ENCODE measurements at places on chromosomes 6 and 20. TPM values are rescaled to one million over a fixed set of nuclear protein-coding genes. Genes with fewer than 3 reads are reported as not detected.

DNA sequence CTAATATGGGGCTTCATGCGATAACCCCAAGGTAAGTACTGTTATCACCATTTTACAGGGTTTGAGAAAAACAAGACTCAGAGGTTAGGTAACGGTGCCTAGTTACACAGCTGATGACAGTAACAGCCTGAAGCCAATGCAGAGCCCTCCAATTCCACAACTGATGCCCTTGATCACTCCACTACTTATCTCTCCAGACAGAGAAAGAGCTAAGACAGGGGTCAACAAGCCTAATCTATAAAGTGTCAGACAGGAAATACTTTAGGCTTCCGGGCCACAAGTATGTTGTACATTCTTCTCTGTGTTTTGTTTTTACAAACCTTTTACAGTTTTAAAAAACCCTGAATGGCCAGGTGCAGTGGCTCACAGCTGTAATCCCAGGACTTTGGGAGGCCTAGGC is 50.9 kb downstream of the MAP7 start:
- DNase-seq = no peak

DNA sequence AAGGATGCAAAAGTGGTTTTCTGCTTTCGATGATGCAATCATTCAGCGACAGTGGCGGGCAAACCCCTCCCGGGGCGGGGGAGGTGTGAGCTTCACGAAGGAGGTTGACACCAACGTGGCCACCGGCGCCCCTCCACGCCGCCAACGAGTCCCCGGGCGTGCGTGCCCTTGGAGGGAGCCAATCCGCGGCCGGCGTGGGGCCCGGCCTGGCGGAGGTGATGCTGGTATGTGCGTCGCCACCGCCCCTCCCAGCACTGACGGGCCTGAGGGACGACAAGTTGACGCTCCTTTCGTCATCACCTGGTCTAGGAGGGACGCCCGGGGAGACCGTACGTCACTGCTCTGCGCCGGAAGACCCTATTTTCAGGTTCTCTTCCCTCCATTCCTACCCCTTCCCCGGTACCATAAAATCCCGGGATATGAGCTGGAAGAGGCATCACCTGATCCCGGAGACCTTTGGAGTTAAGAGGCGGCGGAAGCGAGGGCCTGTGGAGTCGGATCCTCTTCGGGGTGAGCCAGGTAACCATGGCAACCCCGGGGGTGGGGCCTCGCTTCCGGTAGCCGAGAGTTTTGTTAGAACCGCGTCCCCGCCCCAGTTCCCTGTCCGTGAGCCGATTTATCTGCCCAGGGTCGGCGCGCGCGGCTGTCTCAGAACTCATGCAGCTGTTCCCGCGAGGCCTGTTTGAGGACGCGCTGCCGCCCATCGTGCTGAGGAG is at the start of gene DXO:
DXO (minus strand) TSS at position 146 of the 716 bp plus-strand sequence. CDS start 463 bp downstream, outside the sequence.
- DNase-seq = peak; percentile 99

DNA sequence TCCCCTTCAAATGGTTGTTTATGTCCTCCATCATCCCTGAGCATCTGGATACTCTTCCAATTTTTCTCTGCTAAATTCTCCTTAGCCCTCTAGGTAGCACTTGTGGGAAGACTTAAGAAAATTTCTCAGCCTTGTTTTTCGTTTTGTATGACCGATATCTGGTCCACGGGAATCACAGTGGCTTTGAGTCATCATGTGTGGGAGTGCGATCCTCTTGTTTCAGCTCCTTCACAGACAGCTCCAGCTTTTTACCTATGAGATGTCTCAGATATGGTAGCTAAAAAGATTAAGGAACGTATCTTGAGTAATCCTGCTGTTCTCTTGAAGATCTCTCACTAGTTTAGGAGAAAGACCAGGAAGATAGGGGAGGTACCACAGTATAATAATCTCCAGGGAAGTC is 196.1 kb downstream of the GRM1 start:
- DNase-seq = no peak

DNA sequence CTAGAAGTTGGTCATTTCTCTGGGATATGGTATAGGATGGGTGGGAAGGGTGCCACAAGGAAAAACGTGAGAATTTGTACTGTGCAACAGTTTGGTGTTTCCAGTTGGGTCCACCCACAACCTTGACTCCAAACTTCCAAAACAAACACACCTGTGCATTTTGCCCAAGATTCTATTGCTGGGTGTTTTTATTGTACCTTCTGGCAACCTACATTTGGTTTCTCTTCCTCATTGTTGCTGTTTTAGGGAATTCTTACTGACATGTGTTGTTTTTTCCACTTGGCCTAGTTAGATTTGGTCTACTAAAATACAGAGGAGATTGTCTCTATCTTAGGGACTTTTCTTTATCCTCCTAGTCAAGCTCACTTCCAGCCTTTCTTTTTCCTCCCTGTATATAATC is 16.7 kb downstream of the TULP4 start:
- no peak for DNase-seq

DNA sequence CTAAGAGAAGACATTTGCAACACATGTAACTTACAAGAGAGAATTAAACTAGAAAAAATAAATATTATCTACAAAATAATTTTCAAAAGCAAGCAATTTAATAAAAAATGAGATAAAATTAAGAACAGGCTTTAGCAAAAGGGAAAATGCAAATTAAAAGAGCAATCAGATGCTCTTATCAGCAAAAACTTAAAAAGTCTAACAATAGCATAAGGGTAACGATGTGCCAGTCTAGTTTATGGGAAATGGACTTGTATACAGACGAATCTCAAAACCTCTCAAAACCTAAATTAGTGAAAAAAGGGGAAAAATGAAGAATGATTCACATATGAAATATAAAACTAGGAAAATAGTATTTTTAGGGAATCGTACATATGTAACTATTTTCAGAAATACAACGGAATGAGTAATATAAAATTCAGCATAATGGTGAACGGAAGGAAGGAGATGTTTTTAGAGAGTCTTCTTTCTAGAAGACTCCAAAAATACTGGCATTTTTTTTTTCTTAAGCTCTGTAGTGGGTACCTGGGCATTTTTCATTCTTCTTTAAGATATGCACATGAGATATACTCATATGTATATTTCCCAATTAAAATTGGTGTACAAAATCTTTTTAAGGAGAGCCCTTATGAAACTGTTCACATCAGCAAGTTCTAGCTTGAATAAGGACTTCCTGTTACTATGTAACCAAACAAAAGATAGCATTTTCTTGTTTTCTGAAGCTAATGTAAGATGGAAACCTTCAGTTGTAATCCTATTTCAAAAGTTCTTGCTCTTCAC is 927 bp upstream of the MANEA start:
- peak; percentile 22 for DNase-seq

The MDN1 gene
- 18.2 TPM for total RNA-seq

All from mammary epithelial cell (primary cell).